ENCODE measurements at places on chromosomes 7 and 10.

GRCh38 chr7:1902231-1902855 lies 232.3 kb downstream of the ELFN1 start:
- no peak for DNase-seq

- no peak for DNase-seq
Observed at GRCh38 chr7:41969561-41970105, 266.7 kb upstream of the INHBA start.

DNA sequence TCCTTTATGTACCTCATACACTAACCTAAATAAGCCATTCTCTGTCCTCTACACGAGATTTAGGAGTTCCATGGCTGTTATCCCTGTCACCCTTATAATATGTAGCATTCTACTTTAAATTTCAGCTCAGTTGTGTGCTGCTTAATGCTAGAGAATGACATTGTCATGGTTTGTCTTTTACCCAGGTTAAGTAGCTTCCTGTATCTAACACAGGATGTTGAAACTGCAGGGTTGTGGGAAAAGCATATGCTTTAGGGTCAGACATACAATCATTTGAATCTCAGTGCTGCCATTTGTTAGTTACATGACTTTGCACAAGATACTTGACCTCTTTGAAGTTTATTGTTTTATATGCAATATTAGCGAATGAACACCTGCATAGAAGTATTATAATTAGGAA lies 235.1 kb upstream of the CACNA2D1 start:
- no peak for DNase-seq

- no peak for DNase-seq
Observed at GRCh38 chr10:61302124-61302523, 151.1 kb downstream of the TMEM26 start.

DNA sequence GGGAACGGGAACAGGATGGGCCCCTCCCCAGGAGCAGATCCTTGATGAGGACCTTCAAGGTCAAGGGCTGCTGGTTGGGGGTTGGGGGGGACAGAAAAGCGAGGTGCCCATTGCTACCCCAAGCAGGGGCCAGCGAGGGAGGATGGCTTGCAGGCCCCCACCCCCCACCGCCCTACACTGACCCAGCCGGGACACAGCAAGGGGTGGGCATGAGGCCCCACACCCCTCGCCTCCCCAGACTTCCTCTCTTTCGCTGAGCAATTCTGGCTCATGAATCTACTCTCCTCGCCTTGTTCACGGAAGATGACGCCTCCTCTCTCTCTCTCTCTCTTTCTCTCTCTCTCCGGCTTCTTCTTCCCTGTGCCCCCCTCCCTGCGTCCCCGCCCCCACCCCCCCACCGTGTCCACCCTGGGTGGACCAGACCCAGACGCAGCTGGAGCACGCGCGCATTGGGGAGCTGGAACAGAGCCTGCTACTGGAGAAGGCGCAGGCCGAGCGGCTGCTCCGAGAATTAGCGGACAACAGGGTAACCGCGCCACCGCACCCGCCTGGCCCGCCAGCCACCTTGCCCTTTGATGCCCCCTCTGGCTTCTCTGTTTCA lies 81.1 kb upstream of the GTF2IRD1 start:
- DNase-seq: no peak

GRCh38 chr7:2225336-2225735 lies 7.4 kb downstream of the MAD1L1 start:
- DNase-seq: no peak
